ENCODE measurements at places on chromosomes 3 and 15.

DNA sequence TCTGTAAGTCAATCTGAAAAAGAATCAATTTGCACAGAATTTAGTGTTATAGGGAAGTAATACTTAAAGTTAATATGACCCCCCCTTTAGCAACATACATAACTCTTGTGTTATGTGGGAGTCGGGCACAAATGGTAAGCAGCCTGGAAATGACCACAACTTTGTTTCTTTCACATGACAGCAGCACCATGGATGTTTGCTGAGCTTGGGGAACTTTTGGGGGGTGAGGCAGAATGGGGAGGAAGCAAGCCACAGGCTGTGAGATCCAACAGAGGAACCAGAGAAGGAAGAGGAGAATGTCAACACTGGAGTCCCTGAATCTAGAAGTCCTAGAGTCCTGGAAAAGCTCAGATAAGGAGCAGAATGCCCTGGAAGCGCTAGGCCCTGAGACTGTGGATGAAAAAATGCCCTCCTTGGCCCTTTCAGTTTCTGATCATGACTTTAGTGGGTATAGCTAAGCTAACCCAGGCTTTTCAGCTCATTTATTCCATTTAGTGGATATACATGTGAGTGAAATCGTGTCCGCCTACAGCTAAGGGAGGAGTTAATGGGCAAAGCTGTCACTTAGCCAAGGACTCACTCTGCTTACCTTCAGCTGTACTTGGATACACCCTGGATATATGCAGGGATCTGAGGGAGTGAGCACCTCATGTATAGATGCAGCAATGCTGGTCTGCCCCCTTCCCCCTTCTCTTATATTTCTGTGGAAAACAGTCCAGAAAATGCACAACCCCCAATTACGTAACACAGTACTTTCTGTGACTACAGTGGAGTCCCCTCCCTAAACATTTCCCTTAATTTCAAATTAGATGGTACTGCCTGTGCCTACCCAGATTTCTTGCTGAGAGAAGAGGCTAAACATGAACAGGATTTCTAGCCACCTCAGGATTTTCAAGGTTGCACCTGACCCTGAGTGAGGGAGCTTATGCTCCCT, 39.1 kb downstream of the CFAP91 start:
- DNase-seq = no peak

- DNase-seq = no peak
These were observed 32.2 kb downstream of the EPHB1 start for GRCh38 chr3:134827213-134827612.

GRCh38 chr3:120324190-120324589, 25.0 kb downstream of the LRRC58 start:
- no peak for DNase-seq

DNA sequence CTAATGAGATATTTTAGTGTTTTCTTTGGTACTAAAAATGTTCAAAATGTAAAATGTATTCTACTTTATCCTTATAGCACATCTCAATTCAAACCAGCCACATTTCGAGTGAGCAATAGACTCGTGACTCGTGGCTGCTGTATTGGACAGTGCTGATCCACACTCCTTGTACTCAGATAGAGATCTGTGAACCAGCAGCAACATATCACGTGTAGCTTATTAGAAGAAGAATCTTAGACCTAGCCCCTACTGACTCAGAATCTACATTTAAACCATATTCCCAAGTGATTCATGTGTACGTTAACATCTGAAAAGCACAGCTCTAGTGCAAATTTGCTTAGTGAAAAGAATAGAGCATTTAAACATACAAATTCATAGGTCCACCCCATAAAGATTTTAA, 130.9 kb downstream of the IL1RAP start:
- DNase-seq = no peak

GRCh38 chr15:89680282-89680873, 1.2 kb upstream of the PLIN1 start:
- no peak for DNase-seq

DNA sequence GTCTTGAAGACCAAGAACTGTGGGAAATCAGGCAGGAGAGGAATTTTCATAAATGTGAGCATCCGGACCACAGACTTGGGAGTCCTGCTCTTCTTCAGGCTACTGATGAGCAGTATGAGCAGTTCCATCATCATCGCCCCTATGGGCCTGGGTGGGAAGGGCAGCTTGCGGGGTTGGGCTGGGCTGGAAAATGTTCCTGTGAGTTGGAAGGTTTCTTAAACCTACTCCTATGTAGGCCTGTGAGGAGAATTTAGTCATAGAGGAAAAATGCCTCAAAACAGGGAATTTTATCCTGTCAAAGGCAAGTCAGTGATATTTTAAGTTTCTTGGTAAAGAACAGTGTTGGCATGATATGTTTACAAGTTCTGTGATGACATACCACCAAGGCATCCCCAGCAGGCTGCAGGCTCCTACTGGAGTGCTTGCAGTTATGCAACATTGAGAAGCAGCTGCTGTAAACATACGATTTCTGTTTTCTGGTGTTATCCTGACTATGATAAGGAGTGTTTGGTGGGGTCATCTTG, 10.3 kb downstream of the MASP1 start:
- DNase-seq = no peak

- no peak for DNase-seq
These were observed 77.4 kb downstream of the FLNB start for GRCh38 chr3:58085616-58086015.

- DNase-seq = no peak
These were observed 15.6 kb downstream of the NBEAL2 start for GRCh38 chr3:46994801-46995731.

DNA sequence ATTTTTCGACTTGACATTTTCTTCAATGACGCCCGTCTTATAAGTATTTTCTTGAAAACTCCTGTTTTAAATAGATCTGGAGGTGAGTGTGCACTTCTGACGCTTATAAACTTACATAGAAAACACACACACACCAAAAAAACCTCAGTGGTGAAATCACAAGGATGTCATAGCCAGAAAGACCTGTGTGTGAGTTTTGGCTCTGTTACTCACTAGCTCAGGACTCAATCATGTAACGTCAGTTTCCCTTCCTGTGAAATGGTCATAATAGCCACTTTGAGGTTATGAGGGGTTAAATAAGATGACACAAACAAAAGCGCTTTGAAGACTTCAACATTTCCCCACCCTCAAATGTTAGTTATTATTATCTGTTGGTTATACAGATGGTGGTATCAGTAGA, 1.8 kb downstream of the IL20RB start:
- no peak for DNase-seq
